Left hindlimb (tissue), 1 donor: ENCODE measurements at places on chromosomes 4 and X.

GRCh38 chrX:109952050-109952449 lies 50.9 kb upstream of the TMEM164 start:
- no peak for DNase-seq

- DNase-seq, result peak; percentile 65
Measured at GRCh38 chrX:650324-650723, 19.7 kb downstream of the SHOX start.

DNA sequence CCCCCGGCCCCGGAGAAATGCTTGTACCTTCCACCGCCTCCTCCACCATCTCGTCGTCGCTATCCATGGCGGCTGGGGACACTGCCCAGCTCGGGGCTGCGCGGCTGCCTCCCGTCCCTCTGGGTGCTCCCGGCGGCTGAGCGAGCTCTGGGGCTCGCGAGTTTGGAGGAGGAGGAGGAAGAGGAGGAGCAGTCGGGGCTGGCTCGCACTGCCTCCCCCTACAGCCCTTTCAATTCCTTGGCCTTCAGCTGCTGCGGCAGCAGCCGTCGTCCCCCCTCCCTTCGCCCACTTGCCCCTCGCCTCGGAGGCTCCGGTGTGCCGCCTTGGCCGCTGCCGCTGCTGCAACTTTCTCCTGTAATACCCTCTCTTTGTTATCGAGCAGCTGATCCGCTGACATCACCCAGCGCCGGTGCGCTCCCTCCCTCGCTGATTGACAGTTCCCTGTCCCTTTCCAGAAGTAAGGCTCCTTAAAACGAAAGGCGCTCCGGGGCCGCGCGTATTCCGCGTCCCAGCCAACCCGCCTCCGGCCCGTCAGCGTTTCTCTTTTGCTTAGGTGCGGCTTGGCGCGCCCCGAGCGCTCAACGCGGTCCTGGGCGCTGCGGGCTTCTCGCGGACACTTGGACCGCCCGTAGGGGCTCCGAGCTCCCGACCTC lies at the start of gene SETD7:
SETD7 (minus strand) TSS at position 149 of the 653 bp plus-strand sequence; CDS start at position 67, 82 bp downstream.
- DNase-seq, result peak; percentile 88

- no peak for DNase-seq
Measured at GRCh38 chrX:123743312-123743711, 10.5 kb upstream of the THOC2 start.

DNA sequence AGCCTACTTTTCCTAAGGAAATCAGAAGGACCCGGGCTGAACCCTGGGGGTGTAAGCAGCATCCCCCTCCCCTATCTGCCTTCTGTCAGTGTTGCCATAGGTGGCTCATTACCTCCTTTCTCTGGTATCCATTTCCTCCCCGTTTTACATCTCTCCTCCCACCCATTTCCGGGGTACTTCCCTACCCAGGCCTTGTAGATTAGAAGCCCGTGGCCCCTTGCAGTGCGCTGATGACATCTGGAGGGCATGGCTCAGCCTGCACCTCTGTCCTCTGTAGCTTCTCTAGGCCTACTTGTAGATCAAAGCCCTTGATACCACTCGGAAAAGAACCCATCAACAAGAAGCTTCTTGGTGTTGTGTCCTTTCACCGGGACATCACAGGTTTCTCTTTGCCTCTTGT lies 71.8 kb downstream of the NBDY start:
- no peak for DNase-seq

DNA sequence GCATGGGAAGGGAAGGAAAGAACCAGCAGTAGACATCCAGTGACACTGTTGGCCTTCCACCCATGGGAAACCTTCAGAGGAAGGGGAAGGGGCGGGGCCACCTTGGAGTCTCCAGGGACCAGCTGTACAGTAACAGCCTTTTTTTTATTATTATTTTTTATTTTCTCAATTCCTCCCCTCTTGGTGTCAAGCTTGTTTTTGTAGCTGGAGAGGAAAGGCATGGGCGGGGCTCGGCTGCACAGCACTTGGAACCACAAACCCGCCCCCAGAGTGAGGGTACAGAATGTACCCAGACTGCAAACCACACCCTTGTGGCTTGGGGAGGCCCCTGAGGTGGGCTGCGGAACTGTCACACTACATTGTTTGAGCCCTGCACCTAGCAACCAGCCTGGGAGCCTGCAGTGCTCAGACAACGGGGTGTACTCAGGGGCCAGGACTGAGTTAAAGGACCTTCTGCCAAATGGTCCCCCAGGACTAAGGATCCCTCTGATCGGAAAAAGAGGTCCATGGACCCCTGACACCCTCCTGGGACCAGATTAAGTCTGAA lies 45.7 kb downstream of the PRPS1 start:
- DNase-seq, result peak; percentile 78

GRCh38 chrX:44308869-44309268 lies 34.6 kb downstream of the EFHC2 start:
- no peak for DNase-seq

- DNase-seq, result no peak
Measured at GRCh38 chr4:128703948-128704347, 105.6 kb upstream of the JADE1 start.

DNA sequence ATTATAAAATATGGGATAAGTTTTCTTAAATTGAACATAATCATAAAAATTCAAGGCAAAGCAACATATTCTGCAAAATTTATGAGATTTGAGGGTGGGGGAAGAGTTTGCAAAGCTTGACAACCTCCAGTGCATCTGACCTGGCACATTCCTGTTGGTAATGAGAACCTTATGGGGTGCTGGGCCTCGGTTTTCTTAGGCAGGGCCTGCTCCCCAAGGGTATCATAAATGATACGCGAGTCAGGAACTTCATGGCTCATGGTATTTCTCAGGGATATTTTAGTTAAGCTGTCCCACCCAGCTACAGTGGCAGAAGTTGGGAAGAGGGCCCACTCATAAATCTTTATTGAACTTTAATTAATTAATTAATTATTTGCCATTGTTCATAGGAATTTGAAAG lies 13.2 kb downstream of the AFF2 start:
- DNase-seq, result no peak

DNA sequence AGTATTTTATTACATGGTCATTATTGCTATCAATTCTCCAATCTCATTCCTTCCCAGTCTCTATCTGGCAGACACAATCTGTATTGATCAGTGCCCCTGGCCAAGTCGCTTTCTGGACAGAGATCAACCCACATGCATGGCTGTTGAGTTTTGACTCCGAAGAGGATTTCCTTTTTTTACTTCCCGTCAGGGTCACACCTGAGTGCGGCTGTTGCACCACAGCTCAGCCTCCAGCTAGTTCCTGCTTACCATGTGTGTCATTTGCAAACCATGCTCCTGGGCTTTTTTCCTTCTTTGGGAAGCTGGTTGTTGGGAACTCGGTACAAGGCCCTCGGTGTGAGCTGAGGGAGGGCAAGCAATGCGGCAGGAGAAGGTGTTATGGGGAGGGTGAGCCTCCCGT lies 11.7 kb downstream of the MAGED2 start:
- no peak for DNase-seq

- no peak for DNase-seq
Measured at GRCh38 chrX:39096599-39096998, 295.3 kb downstream of the MID1IP1 start.

- no peak for DNase-seq
Measured at GRCh38 chrX:79170476-79171035, 26.1 kb downstream of the GPR174 start.

- no peak for DNase-seq
Measured at GRCh38 chr4:13700021-13700857, 72.7 kb upstream of the BOD1L1 start.

- no peak for DNase-seq
Measured at GRCh38 chr4:121943941-121944340, 7.9 kb downstream of the TRPC3 start.

DNA sequence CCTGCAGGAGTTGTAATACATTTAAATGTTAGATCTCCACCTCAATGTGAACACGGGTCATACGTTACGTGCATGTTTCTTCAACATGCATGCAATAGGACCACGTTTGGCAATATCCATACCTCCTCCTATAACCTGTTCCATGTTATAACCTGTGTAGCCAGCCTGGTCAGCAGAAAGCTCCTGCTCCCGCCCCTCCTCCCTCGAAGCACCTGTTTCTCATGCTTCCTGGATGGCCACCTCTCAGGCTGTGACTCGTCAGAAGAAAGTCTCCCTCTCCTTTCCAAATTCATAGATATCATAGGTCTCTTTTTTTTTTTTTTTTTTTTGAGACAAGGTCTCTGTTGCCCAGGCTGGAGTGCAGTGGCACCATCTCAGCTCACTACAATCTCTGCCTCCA lies 96.5 kb downstream of the HMX1 start:
- no peak for DNase-seq

DNA sequence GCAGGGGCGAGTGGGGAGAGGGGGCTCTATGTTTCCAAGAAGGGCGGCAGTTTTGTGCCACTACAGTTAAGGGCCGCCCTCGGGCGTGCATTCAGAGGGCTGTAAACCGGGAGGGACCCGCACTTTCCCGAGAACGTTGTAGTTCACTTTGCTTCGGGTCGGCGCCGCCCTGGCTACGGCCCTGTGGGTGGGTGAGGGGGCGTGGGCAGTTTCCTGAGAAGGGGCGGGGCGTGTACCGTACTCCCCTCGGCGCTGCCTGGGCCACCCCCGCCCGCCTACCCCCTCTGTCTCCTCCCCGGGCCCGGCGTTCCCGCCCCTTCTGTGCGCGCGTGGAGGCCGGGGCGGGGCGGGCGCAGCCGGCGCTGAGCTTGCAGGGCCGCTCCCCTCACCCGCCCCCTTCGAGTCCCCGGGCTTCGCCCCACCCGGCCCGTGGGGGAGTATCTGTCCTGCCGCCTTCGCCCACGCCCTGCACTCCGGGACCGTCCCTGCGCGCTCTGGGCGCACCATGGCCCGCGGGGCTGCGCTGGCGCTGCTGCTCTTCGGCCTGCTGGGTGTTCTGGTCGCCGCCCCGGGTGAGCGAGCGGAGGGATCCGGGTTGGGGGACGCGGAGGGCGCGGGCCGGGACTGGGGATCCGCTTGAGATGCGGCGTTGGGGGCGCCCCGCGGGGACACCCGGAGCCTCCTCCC lies at the start of gene CD99:
CD99 (plus strand) TSS at position 440 of the 687 bp plus-strand sequence; CDS start at position 506, 66 bp downstream.
- peak; percentile 97 for DNase-seq

- no peak for DNase-seq
Measured at GRCh38 chrX:119643696-119644095, 37.5 kb upstream of the NKRF start.

GRCh38 chr4:86974551-86974994 lies 39.8 kb downstream of the AFF1 start:
- no peak for DNase-seq

GRCh38 chrX:151723156-151723760 lies 7.4 kb downstream of the FATE1 start:
- no peak for DNase-seq

DNA sequence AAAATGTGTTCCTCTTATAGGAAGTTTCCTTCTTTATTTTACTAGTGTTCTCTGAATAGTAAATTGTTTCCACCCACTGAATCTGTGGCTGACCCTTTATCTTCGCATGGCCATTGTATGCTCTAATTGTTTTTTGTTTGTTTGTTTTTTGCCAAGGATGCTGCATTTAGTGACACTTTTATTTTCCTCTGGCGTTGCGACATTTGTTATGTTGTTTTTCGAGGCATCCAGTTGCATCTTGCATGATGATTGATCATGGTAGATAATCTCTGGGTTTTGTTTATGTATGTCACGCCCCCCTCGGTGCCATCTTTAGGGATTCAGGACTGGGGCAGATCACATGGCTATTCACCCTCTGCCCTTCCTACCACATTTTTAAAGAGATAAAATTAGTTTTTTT lies 2.2 kb downstream of the NMU start:
- DNase-seq, result no peak

GRCh38 chr4:52550186-52550585 lies 108.9 kb downstream of the USP46 start:
- DNase-seq, result no peak

DNA sequence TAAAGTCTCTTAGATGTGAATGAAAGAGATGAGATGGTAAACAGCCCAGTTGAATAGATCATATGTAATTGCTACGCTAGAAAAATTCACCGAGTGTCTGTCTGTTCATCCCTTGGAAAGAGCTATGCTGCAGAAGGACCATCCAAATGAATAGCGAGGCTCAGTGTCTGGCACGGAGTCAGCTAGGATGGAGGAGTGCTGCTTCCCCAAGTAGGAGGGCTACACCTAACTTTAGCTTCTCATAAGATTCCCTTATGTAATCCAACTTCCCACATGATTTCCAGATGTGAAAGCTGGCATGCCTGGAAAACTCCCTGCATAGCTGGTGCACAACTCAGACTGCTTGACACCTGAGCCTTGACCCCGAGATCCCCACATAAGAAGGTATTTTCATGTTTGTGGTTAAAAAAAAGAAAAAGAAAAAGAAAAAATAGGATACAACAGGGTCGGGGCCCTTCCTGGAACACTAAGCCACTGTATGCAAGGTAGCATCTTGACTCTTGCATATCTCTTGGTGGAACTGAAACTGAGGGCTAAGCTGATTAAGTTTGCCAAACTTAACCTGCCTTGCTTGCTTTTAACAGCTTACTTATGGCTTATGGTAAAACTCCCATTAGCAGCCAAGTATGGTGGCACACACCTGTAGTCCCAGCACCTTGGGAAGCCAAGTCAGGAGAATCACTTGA lies 82.3 kb downstream of the FREM3 start:
- DNase-seq, result no peak

DNA sequence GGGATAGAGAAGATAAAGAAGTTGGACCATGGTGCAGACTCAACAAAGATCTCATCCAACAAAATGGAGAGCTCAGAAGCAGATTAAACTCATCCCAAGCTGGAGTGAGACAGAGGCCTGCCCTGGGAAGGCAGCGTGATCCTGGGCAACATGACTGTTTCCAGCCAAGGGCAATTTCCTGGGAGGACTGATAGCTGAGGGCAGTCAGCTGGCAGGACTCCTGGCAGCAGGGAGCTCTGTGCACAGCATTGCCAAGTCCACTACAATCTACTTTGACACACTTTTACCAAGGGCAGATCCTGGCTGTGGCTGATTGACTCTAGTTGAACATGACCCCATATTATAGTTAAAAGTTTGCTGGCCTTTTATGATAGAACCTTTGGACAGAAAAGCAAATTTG lies 357.3 kb upstream of the RASGEF1B start:
- DNase-seq, result no peak

DNA sequence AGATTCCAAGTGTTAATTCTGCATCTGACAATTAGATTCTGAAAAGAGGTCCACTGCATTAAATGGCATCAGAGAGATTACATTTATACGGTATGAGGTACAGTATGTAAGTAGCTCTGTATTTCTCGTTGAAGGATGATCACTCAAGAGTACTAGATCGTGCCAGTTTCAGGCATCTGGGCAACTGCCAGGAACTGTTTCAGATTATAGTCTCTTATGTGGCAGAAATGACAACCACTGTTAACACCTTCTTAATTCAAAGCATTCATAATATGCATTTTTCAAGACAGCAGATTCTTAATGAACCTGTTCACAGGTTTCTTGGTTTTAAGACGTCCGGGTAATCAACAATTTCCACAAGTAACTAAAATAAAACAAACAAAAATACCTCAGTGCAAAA lies 1.6 kb downstream of the ANKRD50 start:
- DNase-seq, result no peak

GRCh38 chr4:156018383-156018782 lies 64.7 kb upstream of the CTSO start:
- DNase-seq, result no peak

GRCh38 chr4:153221783-153222706 lies 17.8 kb downstream of the TRIM2 start:
- DNase-seq, result peak; percentile 86

GRCh38 chrX:114962209-114962608 lies 55.2 kb downstream of the IL13RA2 start:
- DNase-seq, result no peak

- DNase-seq, result no peak
Measured at GRCh38 chr4:30948653-30949052, 228.5 kb downstream of the PCDH7 start.
